ENCODE measurements at places on chromosomes 3 and 15.
A peak's percentile ranks its signal among the peaks of the same experiment; 100 is the strongest.

DNA sequence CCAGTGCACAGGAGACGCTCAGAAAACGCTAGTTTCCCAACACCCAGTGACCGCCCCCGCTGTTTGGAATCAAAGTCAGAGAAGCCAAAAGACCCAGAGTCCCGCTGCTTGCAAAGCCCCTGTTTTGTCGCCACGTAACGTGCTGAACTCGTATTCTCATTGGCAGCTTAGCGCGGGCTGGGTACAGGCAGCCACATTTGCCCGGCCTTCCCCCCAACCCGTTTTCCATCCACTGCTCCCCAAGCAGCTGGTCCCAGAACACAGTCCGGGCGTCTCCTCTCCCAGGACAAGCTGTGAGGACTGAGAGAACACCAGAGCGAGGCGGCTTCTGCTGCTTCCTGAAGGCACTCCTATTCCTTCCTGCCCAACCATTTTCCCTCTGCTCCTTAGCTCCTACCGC, 54.8 kb downstream of the RASGRF1 start:
- DNase-seq: no peak

DNA sequence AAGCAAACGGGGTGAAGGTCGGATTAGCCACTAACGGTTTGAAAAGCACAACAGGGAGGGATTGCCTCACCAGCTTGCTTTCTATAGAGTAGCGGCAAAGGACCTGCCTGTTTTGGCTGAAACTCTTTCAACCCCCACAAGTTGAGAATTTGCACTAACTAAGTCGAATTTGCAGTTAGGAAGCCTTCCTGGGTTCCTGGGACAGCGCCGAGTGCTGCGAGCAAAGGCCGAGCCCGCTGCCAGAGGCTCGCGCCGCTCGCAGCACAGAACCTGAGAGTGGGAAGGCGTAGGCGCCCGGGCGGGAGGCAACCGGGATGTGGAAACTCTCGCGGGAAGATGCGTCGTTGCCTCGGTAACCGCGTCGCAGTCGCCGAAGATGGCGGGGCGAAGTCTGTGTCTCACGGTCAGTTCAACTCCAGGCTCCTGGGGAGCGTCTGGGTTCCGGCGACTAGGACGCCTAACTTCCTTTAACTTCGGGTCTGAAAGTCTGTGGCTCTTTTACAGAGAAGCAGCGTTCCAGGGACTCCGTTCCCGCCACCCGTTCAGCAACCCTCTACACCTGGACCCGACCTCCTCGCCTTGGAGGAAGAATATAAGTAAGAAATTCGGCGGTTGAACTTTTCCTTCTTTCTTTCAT, at the start of gene TEX9:
TEX9 (plus strand) TSS at position 352 of the 637 bp plus-strand sequence; CDS start at position 377, 25 bp downstream.
- DNase-seq: peak; percentile 70

GRCh38 chr15:70430069-70430468, 332.4 kb upstream of the TLE3 start:
- DNase-seq: no peak

- DNase-seq: no peak
Observed at GRCh38 chr15:77067691-77068367, 3.1 kb downstream of the TSPAN3 start.

GRCh38 chr3:134971306-134971705, 176.2 kb downstream of the EPHB1 start:
- DNase-seq: no peak

DNA sequence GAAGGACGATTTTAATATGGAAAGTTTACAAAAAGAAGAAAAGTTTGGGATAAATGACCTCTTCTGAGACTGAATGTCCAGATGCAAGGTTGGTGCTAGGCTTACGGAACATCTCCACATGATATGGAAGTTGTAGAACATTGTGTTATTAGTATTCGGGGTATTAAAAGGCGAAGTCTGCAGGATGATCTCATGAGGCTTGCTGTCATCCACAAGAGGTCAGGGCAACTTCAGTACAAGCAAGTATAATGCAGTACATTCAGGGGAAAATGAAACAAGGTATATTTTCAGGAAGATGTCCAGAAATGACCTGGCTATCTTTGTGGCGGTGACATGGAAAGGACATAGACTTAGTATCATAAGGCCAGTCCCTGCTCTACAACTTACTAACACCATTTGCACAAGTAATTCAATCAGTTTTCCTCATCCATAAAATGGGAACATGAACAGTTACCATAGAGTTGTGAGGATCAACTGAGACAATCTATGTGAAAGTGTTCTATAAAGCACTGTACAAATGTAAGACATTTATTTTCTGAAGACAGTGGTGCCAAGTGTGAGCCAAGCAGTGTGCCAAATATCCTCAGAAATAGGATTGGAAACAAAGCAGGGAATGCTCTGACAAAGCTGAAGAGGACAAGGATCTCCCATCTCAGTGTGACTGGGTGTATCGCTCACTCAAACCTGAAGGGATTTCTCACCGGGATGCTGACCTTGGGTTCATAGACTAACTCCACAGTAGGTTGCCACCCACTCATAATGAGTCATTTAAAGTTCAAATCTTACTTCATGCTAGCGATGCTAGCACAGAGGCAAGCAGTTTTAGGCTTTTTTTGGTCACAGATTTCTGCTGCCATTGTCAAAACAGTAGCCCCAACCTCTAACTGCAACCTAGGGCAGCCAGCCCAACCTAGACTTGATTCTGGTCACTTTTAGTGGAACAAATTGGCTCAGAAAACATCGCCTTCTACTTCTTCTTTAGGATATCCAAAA, 118.3 kb downstream of the TIGIT start:
- DNase-seq: no peak

DNA sequence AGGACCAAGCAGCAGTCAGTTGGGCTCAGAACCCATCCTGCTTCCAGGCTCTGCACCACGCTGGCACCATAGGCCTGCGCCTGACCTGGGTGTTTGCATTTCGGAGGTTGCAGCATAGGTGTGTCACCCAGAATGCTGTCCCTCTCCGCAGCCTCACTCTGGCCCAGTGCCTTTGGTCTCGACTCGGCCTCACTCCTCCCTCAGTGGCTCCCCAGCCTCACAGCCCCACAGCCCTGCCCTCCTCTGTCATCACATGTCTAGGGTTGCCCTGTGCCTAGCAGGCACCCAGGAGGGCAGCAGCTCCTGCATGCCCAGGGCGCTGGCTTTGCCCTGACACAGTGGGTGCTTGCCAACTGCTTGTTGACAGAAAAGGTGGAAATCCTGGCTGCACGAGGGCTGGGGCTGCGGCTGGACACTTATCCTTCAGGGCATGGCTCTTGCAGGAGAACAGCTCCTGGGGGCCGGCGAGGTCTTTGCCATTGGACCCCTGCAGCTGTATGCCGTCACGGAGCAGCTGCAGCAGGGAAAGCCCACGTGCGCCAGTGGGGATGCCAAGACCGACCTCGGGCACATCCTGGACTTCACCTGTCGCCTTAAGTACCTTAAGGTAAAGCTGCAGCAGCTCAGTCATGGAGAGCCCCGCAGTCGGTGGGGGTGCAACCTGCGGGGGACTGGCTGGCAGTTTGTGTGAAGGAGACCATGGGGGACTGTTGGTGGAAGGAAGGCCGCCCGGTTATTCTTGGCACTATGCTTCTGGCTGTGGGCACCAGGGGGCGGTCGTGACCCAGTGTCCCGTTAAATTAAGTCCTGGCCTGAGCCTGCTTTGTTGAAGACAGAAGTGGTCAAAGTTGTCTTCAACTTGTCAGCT, 16.2 kb downstream of the NISCH start:
- no peak for DNase-seq

DNA sequence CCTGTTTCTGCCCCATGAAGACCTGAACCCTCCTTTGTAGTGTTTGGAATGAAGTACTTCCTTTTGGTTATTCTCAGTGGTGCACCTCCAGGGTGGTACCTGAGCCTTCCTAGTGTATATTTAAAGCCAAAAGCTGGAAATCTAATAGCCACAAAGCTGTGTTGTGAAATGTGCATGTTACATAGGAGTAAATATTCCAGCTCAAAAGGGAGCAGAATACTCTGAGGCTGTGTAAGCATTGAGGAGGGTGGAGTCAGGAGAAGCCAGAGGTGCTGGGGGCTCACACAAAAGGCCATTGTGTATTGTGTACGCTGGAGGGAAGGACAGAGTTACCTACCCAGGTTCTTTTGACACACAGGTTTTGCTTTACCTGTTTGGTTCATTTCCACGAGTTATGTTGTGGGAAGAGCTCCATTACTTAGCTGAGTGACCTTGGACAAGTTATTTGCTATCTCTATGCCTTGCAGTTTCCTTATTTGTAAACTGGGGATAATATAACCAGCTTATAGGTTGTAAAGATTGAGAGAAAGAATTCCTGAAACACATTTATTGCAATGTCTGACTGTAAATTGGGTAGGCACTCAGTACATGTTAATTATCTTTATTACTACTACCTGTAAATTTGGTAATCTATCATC, 24.7 kb downstream of the GPR171 start:
- DNase-seq: no peak

DNA sequence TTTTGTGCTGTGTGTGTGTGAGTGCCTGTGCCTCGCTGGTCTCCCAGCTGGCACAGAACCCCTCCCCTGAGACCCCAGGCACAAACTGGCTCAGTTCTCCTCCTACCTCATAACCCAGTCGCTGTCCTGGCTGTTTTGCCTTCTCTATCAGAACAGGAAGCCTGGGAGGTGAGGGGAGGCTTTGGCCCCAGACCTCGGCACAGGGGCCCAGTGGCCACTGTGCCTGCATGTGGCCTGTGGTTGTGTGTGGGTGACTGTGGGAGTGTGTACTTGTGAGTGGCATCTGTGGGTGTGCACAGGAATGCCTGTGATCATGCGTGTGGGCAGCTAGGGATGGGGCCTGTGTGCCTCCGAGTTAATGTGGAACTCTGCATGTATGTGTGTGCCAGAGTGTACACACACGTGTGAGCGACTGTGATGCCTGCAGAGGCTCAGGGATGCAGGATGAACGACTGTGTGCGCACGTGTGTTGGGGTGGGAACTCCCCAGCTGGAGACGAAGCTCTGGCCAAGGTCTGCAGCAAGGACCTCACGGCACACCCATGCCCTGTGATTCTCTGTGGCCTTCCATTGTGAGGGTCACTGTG, 32.3 kb downstream of the PSTPIP1 start:
- no peak for DNase-seq

GRCh38 chr3:150146991-150147761, 176.5 kb upstream of the PFN2 start:
- peak; percentile 74 for DNase-seq

DNA sequence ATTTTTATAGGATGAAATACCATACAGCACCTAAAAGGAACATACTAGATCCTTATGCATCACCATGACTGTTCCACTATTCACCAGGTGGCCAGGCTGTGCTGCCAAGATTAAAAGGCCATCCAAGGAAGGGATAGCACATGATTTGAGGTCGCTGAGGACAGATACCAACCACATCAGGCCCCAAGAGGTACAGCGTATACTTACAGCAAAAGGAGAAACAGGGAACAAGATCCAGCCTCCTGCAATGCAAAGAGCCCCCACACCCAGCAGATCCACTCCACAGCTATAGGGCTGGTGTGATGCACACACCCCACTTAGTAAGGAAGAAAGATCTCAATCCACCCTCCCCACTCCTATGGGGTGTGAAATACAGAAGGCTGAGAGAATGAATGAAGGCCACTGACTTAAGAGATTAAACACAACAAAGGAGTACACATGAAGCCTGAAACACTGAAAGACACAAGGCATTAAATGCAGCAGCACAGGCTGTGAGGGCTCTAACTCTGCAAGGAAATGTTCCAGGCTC, 32.0 kb upstream of the ZNF445 start:
- no peak for DNase-seq

- no peak for DNase-seq
Observed at GRCh38 chr3:100269410-100270214, 8.8 kb downstream of the TBC1D23 start.

- no peak for DNase-seq
Observed at GRCh38 chr15:101580431-101580830, 71.8 kb downstream of the TM2D3 start.

DNA sequence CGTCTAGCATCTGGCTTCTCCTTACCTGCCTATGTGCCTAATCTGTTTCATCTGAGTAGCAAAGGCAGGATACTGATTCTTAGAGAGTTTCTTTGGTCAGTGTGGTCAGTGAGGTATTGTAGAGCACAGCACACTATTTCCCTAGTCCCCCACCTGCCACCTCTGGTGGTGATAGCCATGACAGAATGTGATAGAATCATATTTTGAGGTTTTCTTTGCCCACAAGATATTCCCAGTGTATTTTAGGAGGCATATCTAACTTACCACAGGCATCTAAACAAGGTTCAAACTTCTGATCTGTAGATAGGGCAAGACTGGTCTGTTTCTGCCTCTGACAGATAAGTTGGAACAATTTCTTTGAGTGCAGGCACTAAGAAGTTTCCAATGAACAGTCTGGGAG, 188.0 kb downstream of the SOX2 start:
- no peak for DNase-seq

GRCh38 chr3:195003006-195003892, 267.7 kb downstream of the XXYLT1 start:
- DNase-seq: no peak

- DNase-seq: peak; percentile 82
Observed at GRCh38 chr15:73052653-73053397, 562 bp downstream of the NEO1 start.

GRCh38 chr3:46662771-46663551, 30.5 kb downstream of the ALS2CL start:
- no peak for DNase-seq

DNA sequence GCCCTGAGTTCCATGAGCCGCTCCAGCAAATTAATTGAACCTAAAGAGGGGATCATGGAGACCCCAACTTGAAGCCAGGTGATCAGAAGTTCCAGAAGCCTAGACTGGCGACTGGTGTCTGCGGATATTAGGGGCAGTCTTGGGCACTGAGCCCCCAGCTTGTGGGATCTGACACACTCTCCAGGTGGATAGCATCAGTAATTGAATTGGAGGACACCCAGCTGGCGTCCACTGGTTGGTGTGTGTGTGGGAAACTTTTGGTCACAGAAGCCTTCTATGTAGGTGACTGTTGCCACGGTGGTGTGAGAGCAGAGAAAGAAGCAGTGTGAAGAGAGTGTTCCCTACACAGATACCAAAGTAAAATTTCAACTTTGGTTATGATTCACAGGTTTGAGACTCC, 106.0 kb upstream of the ADPGK start:
- no peak for DNase-seq

DNA sequence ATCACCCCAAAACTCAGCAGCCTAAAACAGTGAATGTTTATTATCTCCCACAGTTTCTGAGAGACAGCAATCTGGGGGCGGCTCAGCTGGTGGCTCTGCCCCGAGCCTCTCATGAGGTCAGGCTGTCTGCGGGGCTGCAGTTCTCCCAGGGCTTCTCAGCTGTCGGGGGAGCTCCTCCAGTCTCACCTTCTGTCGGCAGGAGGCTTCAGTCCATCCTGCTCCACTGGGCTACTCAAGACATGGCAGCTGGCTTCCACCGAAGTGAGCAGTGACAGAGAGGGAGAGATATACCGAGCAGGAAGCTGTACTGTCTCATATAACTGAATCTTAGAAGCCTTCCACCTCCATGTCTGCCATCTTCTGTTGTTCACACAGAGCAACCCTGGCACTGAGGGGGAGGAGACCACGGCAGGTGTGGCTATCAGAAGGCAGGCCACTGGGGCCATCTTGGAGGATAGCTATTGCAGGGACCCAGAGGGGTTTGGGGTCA, 72.8 kb upstream of the ITGA11 start:
- no peak for DNase-seq

- no peak for DNase-seq
Observed at GRCh38 chr15:66783725-66784124, 81.7 kb downstream of the SMAD6 start.

GRCh38 chr3:171028779-171029232, 2.3 kb upstream of the SLC2A2 start:
- DNase-seq: no peak

GRCh38 chr3:48422681-48423080, 7.2 kb downstream of the PLXNB1 start:
- no peak for DNase-seq

GRCh38 chr15:48559285-48559684, 86.2 kb downstream of the FBN1 start:
- no peak for DNase-seq

Measured in SHP77 (cell line).